Stimulated activated CD4-positive, alpha-beta T cell treated with anti-CD3 and anti-CD28 coated beads, Interleukin-2, amount 100 ng/mL, for 4 hours (primary cell): ENCODE measurements at places on chromosomes 6 and 20.
A peak's percentile ranks its signal among the peaks of the same experiment; 100 is the strongest.

GRCh38 chr6:18166312-18167036, 11.3 kb downstream of the KDM1B start:
- DNase-seq: no peak

DNA sequence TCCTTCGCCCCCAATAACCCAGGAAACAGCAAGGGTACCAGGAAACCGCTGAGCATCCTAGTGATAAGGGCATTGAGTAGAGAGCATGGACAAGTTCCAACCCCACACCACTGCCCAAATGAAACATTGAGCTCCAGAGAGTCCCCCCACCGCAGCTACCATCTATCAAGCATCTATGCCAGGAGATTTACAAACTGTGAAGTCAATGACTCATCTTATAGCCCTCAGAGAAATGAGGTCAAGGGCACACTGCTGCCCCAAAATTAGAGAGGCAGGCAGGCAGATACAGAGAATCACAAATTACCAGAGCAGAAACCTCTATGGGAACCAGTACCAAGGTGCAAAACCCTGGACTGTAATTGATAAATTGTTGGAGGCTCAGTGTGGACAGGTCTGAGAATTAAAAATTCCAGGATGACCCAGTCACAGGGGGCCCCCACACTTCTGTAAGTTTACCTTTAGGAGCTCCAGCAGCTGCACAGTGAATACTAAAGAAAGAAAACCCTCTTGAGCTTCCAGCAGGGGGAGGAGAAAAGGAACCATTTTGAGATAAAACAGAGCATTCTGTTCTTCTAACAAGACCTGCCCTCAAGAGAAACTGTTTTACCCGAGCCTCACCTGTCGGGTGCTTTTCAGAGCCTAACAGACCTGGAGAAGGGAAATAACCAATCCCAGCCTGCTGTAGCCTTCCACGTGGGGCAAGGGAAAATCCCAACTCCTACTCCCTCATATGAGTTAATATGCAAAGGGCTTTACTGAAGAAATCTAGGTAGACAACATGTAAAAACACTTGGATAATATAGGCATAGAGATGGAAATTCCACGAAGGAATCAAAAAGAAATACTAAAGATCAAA, 118.0 kb upstream of the ARID1B start:
- no peak for DNase-seq

DNA sequence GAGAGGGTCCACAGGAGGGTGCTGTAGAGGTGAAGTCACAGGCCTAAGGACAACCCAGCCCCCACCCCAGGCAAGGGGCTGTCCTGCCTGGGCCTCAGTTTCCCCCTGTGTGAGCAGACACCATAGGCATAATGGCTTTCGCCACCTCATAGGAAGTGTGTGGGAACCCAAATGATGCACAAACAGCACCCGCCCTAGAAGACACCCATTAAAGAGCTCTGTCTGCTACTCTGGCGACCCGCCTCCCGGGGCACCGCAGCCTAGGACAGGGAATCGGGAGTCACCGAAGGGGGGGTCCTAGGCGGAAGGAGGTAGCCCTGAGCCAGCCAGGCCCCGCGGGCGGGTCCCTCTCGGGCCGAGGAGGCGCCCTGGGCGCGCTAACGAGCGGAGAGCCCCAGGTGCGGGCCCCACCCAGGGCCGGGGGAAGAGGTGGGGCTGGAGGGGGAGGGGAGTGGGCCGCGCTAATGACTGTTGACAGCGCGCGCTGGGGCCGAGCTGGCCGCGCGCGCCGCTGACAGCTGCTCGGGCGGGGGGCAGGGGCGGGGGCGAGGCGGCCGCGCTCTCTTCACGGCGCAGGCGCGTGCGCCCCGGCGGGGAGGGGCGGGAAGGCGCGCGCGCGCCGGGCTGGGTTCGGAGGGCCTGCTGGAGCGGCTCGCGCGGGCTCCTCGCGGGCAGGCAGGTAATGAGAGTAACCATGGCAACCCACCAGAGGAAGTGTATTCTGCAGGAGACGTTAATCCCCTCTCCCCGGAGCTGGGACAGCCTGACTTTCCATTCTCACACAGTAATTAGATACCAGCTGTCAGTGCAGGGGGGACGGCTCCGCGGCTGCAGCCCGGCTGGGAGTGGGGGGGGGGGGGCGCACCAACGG, 48.9 kb downstream of the NOL4L start:
- peak; percentile 52 for DNase-seq

- peak; percentile 82 for DNase-seq
Observed at GRCh38 chr6:31396422-31397152, 6.8 kb upstream of the MICA start.

GRCh38 chr6:15317934-15318902, 72.3 kb downstream of the JARID2 start:
- no peak for DNase-seq

GRCh38 chr6:167245591-167245990, 45.5 kb upstream of the UNC93A start:
- DNase-seq: no peak

GRCh38 chr6:6927521-6928361, 180.0 kb upstream of the RREB1 start:
- no peak for DNase-seq

DNA sequence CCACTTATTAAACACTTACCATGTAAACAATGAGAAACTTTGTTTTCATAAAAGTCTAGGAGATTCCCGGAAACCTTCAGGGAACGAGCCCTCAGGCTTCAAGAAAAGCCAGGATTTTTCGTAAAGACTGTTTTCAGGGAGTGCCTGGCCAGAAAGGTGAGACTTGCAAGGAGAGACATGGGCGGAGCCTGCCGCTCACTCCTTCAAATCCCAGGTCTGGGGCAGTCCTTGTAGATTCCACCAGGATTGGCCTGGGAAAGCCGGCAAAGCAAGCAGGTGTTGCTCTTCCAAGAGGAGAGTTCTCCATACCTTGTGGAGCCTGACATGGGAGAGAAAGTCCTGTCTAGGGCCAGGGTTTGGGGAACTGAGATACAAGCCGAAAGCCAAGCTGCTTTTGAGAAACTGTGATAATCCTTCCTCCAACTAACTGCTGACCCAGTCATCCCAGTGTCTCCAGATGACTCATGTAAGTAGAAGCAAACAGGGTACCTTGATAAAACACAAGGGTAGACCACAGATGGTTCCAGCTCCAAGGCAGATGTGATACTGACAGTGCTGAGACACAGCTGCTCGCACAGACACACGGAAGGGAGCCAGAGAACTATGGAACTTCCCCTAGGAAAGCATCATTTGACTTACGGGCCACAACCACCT, 69.4 kb upstream of the NAA20 start:
- no peak for DNase-seq
